ENCODE measurements at places on chromosomes 2 and 18.

DNA sequence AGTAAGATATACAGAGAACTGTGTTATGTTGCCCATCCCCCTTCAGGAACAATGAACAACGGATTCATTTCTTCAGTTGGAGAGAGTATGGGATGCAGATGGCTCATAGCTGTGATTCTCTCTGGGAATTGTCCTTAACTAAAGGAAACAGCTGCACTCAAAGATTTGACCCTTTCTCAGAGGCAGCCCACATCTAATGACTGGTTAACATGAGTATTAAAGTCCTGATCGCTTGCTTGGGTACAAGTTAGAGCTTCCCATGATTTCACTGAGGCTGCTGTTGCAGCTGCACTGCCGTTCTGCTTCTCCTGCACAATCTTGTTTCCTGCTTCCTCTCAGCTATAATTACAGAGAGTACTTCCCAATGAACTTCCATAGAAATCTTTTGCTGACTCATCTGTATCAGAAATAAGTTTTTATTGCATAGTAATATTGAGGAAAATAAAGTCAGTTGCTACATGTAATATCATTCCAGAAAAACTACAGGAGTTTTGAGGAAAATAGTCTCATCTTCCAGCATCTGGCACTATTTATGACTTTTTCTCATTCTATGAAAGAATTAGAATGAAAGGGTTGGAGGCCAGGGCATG, 12.8 kb upstream of the SCN9A start:
- DNase-seq, result no peak

- DNase-seq, result peak; percentile 62
Observed at GRCh38 chr18:79507546-79508480, 112.1 kb downstream of the NFATC1 start.

GRCh38 chr2:24024996-24025663, 15.2 kb downstream of the MFSD2B start:
- DNase-seq, result no peak

GRCh38 chr2:288758-289361, 969 bp upstream of the ALKAL2 start:
- DNase-seq, result no peak

- DNase-seq, result no peak
Observed at GRCh38 chr2:132943829-132944228, 273.8 kb upstream of the LYPD1 start.

DNA sequence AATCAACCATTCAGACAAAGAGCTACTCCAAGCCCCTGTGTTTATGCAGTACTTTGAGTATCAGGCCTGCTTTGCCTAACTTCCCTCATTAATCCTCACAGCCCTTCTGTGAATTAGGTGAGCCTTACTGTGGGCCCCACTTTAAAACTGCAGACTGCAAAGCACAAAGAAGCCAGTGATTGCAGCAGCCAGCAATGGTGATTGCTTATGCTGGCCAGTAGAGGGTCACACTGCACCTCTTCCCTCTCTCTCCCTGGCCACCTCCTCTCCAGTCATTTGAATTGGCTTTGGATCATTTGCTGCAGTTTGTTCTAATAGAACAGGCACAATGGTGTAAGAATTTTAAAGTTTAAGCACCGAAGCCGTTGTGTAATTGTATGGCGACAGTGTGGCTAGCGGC, 229.9 kb downstream of the AGPS start:
- DNase-seq, result no peak

DNA sequence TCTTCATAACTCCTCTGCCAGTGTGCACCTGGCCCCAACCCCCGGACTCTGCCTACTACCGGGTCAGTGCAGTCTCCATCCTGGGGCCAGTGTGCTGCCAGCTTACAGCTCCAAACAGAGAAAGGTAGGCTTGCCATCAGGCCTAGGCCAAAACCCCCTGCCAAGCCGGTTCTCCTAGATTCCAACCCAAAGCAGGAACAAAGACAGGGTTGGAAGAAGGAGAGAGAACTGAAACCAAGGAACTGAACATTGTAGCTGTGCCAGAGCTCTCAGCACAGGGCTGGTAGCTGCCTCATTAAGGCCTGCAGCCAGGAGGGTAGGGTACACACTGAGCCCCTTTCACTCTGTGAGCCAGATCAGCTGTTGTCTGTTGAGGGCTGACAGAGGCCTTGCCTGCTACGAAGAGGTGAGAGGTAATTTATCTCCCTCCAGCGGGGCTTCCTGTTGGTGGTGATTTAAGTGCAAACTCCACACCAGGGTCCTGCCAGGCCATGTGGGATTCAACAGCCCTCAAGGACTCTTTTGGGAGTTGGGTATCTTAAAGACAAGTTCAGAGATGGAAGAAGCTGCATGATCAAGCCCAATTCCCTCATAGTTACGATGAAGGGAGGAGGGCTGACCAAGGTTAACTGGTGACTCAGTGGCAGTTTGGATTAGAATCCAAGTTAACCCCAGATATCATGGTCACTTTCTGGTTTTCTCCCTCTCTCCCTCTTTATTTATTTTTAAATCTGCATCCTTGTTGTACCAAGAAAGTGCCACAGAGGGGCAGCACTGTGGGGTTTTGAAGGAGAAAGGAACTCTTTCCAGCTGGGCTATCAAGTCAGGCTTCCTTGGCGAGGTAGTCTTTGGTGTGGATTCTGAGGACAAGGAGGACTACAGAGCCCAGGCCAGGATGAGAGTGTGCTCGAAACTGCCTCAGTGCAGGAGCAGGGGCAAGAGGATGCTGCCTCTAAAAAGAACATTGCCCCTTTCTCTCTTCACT, 48.1 kb downstream of the CYRIA start:
- no peak for DNase-seq

Data from dorsolateral prefrontal cortex (tissue), 122 donors.